T-cell (primary cell): ENCODE measurements at places on chromosomes 4 and X. TPM values are rescaled to one million over a fixed set of nuclear protein-coding genes. Genes with fewer than 3 reads are reported as not detected.

Gene BRS3
- total RNA-seq = not detected

Gene FAT1
- total RNA-seq = 1.0 TPM

Gene TBX22
- total RNA-seq = not detected

- DNase-seq = no peak
Observed at GRCh38 chrX:10206317-10206716, 49.5 kb downstream of the CLCN4 start.

DNA sequence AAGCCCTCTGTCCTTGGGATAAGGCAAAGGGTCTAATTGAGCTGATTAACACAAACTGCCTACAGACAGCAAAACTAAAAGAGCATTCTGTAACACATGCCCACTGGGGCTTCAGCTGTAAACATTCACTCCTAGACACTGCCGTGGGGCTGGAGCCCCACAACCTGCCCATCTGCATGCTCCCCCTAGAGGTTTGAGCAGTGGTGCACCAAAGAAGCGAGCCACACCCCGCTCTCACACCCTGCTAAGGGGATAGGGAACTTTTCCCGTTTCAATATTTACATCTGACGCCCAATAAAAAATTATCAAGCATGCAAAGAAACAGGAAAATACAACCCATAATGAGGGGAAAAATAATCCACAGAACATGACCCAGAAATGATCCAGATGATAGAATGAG is 46.9 kb upstream of the HSD17B10 start:
- no peak for DNase-seq

- no peak for DNase-seq
Observed at GRCh38 chr4:78601013-78601412, 49.4 kb downstream of the ANXA3 start.

DNA sequence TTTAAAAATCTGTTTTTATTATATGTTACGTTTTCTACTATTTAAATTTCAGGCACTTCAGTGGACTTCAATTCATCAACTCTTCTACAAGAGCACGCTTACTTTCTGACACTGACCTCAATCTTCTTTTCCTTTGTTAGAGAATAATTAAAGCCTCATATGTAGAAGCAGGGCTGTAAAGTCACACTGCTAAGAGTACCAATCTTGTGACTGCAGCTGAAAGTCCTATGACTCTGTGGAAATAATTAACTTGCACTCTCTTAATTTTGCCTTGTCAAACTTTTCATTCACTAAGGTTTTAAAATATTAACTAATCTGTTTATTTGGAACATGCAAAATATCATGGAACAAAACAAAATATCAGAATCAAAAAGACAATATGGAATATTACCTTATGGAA is 498.1 kb downstream of the PCDH10 start:
- DNase-seq = no peak

- DNase-seq = no peak
Observed at GRCh38 chr4:149711593-149712365, 103.9 kb downstream of the IQCM start.

DNA sequence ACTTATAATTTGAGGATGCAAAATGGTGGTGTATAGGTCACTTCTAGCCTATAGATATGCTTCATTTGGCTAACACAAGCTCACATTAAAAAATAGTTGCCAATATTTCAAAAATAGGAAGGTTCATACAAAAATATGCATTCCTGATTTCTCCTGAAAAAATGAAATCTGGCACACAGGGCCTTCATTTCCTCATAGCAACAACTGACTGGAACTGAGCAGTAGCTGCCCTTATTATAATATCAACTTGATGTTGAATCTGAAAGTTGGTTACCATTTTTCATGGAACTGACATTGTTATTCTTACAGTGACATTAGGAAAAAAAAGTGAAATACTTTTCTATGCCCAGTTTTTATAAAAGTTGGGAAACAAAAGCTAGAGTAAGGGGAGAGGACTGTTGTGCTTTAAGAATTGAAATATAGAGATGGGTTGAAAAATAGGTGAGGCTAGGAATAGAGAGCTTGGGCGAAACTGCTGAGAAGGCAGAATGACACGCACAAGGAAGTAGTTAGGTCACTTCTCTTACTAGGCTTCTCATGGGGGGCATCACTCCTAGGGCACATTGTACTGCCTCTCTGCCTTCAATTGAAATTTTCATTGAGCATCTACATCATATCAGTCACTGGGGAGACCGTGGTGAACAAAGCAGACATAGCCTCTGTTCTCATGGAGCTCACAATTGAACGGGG is 43.1 kb upstream of the C1GALT1C1 start:
- DNase-seq = no peak

GRCh38 chr4:164989471-164989870 is 12.0 kb upstream of the TRIM61 start:
- no peak for DNase-seq
